AG10803 (cell line): ENCODE measurements at places on chromosomes 16 and 17.

GRCh38 chr16:66705790-66706505 is 9.4 kb upstream of the CMTM4 start:
- peak; percentile 49 for DNase-seq

DNA sequence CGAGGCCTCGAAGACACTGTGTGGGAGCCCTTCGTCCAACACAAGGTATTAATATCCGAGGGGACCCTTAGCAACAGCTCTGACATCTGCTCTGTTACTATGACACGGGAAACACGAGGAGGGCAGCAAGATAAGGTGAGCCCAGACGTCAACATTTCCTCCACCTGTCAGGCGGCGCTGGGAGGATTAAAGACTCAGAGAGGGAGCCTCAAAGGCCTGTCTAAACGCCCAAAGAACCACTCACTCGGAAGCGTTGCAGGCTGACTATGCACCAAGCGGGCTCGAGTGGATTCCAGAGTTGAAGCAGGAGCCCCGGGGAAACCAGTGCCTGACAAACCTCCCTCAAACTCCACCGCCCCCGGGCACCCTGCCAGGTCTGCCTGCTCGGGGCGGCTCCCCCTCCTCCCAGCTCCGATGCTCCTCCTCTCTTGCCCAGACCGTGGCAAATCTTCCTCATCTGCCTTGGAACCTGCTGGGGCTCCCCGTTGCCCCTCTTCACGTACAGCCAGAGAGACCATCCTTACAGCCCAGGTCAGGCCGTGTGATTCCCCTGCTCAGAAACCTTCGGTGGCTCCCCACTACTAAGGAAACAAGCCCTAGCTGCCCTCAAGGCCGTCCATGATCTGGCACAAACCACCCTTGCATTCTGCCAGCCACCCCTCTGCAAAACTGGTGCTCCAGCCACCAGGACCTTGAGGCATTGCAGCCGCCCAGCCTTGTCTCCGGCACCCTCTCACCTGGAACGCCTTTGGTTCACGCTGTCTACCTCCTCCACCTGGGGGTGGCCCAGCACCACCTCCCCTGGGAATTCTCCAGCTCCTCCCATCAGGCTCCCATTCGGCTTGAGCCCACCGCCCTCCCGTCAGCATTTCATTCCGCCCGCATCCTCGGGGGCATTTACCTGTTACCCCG is 16.2 kb downstream of the RPH3AL start:
- DNase-seq, result no peak

DNA sequence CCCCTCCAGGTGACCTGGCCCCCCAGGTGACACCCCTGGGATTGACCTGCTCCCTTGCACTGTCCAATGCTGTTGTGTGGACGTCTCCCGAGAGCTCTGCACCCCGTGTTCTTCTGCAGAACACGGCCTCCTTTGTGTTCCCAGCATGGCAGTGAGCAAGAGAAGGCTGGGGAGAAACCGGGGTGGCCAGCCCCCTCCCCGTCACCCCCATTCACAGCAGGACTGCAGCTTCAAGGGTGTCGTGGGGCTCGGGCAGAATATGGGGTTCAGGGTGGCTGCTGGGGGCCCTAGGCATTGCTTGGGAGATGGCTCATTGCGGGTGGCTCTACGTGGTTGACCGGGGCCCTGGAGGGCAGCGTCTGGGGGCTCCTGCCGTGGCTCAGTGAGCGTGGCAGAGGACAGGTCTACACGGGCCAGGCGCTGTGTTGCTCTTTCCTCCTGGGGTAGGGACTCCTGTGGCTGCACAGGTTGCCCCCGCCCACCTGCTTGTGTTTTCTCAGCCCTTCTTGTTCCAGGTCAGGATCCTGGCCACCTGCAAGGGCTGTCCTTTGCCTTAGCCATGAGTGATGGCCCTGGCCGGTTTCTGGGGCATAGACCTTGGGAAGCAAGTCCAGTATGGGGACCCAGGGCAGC is 12.5 kb downstream of the GSE1 start:
- DNase-seq, result no peak

GRCh38 chr17:55330344-55330933 is 65.7 kb downstream of the HLF start:
- DNase-seq, result no peak

GRCh38 chr17:14245629-14246028 is 9.0 kb upstream of the CDRT15 start:
- no peak for DNase-seq

DNA sequence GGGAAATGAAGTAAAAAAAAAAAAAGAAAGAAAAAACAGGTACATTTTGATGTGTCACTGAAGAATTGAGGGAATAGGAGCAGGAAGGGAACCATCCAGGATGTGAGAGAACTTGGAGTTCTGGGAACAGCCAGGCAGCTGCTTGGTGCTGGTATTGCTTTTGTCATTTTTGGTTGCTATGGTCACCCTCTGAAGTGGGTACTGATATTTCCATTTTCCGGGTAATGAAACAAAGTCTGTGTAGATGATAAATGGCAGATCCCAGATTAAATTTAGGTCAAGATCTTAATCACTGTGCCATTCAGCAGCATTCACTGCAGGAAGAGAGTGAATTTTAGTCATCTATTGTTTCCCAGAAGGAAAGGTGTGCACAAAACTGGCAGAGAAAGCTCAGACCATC is 93.6 kb downstream of the ABCA8 start:
- DNase-seq, result no peak

GRCh38 chr17:29836643-29837042 is 93.4 kb downstream of the SSH2 start:
- peak; percentile 60 for DNase-seq

DNA sequence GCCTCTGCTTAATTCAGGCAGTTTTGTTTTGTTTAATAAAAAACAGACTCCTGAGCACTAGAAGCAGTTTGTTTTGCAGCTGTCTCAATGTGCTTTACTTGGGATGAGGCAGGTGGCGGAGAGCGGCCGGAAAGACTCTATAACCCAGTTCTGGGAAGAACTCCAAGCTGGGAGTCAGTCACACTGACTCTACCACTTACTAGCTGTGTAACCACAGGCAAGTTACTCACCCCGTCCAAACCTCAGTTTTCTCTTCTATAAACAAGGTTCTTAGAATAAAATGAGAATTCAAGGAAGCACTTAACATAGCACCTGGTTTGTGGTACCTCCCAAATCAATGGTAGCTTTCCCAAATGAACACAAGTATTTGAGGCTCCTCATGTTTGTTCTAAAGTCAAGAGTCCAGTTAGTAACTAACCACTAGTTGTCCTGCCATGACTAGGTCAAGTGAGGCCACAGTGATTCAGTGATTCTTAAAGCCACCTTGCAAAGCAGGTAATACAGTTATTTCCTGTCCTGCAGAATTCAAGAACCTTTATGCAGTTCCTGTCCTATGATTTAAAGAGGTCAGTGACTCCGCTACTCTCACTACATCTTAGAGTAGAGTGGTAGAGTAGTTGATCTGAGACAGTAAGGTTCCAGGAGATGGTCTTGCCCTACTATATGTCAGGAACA is 2.7 kb downstream of the TXNDC17 start:
- DNase-seq, result peak; percentile 18

DNA sequence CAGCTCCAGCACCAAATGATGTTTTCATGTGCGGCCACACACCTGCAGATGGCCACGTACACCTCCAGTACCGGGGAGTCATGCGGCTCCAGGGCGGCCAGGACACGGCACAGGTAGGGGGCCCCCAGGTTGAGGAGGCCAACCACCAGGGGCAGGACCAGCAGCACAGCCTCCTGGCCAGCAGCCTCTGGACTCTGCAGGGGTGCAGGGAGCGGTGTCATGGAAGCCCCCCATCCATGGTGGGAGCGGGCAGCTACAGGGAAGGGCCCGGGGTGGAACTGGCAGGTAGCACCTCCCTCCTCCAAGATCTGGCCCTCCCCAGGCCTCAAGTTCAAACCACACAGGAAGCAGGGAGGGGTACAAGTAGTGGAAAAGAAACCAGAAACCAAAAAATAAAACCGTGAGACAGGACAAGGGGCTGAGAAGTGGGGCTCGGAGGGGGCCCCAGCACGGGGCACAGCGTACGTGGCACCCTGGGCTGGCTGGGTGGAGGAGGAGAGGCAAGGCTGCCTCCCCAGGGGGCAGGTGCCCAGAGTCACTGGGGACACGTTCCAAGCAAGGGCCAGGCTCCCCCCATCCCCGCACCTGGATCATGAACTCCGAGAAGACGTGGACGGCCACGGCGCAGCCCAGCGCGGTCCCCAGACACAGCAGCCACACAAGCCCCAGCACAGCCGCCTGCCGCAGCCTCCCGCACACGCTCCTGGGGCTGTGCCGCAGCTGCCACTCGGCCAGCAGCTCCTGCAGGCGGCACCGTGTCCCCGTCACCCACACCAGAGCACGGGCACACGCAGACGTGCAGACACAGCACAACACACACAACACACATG is 7.4 kb downstream of the TMC6 start:
- DNase-seq, result no peak

DNA sequence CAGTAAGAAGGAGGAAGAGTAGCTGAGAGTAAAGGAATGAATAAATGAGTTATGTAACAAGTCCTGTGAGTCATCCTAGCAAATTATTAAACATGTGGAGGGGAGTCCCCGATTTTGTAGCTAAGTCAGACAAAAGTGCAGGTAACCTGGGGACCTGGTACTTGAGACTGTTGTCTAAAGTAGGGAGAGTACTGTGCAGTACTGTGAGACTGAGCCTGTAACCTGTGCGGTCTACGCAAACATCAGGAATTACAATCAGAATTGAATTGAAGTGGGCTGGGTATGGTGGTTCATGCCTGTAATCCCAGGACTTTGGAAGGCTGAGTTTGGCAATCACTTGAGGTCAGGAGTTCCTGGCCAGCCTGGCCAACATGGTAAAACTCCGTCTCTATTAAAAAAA is 35.7 kb downstream of the IKZF3 start:
- DNase-seq, result no peak

DNA sequence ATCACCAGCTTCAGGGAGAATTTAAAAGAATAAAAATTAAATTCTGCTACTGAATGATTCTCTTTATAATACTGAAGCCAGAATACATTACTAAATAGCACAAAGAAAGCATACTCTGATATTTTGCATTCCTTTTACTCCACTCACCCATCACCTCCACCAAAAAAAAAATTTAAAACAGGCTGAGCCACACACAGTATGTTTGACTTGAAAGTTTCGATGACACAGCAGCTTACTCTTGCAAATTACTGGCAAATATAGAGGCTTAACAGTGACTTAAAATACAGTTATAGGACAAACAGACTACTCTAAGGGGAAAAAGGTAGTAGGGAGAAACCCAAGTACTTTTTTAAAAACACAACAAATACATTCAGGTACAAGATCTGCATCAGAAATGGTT is 39.2 kb downstream of the GPATCH8 start:
- DNase-seq, result peak; percentile 55

DNA sequence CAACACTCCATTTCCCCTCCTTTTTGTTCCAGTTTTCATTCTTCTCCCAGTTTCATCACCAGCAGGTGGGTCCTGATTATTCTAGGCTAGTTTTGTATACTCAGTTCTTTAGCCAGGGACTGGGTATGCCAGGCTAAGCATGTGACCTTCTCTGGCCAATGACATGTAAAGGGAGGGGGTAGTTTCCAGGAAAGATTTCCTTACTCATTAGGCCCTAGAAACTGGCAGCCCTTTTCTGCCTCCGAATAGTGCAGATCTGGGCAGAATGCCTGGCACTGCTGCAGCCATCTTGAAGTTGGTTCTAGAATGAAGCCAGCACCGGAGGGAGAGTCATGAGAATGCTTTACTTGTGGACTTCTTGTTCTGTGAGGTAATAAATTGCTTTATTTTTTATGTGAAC is 126.9 kb upstream of the AXIN2 start:
- DNase-seq, result no peak
